Stimulated activated CD4-positive, alpha-beta T cell treated with anti-CD3 and anti-CD28 coated beads, Interleukin-2, amount 100 ng/mL, for 24 hours (primary cell): ENCODE measurements at places on chromosomes 6 and 20.

DNA sequence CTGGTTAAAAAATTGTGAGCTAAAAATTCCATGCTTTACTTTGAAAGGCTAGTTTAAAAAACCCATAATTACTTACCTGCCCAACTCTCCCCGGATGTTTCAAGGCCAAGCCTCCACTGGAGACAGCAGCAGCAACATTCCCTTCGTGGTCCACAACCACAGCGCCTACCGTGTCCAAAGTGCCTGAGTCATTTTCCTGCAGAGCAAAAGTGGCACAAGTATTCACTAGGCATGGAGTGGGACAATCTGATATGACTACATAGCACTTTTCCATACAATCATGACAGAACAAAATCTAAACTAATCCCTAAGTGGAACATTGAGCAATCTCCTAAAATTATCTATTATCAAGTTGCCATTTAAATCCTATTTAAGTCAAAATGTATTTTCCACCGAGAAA is 104.8 kb downstream of the TASP1 start:
- DNase-seq, result no peak

DNA sequence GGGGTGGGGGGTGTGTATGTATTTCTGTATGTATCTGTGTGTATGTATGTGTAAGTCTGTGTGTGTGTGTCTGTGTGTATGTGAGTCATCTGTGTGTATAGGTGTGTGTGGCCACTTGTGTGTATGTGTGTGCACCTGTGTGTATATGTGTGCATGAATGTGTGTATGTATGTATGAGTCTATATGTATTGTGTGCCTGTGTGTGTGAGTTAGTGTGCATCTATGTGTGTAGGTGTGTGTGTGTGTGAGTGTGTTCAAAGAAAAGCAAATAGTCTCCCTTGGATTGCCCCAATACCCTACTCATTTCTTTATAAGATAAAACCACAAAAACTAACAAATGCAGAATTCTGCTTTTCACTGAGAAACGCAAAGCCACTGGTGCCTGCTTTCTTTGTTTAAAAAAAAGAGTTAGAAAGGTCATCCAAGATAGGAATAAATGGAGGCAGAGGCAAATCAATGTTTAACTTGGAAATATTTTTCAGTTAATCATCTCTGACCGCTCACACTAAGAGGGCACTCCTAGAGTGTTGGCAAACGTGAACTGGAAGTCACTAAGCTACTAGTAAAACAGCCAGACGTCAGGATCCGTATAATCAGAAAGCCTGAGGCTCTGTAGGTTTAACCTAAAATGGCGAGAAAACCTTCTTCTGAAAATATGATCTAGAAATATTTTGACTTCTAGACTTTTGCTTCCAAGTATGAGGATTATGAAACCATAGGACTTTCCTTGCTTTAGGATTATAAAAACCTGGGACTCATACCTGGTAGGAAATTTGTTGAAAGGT is 37.4 kb upstream of the JAG1 start:
- no peak for DNase-seq

DNA sequence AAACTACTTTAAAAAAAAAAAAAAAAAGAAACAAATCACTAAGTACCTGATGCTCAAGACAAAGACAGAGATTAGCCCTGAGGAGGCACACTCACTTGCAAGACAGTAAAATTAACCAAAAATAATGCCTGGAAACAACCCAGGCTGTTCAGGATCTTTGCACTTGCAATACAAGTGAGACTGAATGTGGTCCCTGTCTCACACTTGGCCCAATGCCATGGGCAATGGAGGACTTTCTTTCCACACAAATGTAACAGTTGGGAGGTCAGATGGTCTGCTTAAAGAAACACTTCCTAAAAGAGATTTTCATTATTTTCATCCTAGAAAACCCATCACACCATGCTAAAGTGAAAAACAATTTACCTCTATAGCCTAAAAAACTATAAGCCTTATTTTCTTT is 16.2 kb downstream of the STAU1 start:
- no peak for DNase-seq

- DNase-seq, result no peak
Measured at GRCh38 chr6:155887421-155887820, 431.8 kb upstream of the NOX3 start.

DNA sequence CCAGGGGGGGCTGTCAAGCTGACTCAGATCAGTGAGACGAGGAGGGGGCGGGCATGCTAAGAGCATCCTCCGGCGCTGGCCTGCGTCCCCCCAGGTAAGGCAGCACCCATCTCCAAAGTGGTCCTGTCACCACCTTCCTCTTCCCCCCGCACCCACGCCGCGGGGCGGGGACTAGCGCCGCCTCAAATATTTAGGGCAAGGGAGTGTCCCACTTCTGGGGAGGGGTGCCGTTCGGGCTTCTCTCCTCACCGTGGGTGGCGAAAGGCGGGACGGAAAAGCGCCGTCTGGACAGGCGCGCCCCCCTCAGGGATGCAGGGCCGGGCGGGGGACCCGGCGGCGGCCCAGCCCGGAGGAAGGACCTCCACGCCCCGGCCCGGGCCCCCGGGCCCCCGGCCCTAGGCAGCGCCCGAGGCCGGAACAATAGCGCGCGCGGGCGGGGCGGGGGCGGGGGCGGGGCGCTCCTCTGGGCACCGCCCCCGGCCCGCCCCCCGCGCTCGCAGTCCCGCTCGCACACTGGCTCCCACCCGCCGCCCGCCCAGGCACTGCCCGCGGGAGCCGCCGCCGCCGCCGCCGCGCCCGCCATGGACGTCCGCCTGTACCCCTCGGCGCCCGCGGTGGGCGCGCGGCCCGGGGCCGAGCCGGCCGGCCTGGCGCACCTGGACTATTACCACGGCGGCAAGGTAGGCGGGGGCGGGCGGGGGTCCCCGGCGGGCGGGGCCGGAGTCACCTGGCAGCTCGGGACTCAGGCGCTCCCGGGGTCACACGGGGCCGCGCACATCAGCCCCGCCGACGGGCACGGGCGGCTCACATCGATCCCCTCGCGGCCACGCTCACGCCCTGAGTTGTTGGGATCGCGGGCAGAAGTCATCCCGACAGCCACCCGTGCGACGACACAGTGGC is at the start of gene TOX2:
TOX2 (plus strand) TSS at position 542 of the 900 bp plus-strand sequence; CDS start at position 582, 40 bp downstream.
- DNase-seq, result peak; percentile 60

DNA sequence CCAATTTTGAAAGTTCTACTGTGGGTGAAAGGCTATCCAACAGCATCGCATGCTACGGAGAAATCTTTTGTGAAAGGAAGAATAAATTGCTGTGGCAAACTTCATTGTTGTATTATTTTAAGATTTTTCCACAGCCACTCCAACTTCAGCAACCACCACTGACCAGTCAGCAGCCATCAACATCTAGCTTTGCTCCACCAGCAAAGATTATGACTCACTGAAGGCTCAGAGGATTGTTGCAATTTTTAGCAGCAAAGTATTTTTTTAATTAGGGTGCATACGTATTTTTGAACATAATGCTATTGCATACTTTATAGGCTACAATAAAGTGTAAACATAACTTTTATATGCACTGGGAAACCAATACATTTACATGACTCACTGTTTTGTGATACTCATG is 493.5 kb downstream of the TFAP2A start:
- DNase-seq, result no peak

DNA sequence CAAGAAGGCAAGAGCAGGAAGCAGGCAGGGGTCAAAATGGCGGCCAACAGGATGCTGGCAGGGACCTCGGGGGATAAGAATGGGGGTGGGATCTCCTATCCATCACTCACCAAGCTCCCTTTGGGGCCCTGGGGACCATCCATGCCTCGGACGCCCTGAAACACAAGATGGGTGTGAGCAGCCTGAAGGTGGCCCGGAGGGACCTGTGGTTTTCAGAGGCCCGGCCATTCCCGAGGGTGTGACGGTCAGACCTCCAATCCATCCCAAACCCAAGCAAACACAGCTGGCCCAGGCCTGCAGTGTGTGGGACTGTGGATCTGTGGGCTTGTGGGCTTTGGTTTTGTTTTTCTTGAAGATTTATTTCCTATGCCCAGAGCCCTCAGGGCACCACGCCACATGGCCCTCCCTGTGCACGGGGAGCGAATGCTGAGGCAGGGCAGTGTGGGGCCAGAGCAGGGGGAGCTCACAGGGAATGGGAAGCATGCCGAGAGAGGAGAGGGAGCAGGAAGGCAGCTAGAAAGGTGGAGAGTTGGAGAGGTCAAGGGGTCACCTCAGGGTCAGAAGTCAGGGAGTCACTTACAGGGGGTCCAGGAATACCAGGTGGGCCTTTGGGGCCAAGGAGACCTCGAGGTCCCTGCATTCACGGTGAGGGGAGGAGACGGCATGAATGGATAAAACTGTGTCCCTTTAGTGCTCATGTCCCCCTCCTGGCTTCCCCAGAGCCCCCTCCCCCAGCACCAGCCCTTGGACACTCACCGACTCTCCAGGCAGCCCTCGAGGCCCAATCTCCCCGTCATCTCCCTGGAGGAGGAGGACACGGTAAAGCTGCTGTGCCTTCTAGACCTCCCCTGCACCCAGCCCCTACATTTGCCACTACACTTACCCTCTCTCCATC is 14.5 kb downstream of the COL11A2 start:
- DNase-seq, result no peak

DNA sequence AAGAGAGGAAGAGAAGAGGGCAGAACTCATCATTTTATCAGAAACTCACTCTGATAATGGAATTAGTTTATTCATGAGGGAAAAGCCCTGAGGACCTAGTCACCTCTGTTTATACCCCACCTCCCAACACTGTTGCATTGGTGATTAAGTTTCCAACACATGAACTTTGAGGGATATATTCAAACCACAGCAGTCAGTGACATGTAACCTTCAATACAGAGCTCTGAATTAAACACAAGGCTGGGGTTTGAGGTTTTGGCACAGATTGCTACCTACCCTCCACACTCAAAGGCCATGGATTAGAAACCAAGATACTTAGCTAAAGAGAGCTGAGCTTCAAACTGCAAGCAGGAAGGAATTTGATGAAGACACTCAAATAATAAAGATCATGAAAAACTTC is 48.5 kb upstream of the MOCS1 start:
- no peak for DNase-seq

DNA sequence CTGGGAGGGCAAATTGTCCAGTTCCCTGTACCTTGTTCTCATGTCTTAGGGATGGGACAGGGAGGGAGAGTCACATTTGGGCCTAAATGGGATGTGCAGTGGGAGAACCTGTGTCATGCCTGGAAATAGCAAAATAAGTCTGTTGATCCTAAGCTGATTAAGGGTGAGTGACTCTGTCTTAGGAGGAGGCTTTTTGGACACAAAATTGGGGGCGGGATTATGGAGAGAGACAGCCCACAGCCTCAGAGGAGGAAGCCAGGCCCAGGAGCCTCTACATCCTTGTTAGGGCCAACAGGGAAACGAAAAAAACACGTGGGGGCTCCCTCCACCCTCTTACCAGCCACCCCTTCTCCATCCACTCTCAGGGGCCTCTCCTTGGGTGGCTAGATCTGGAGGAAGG is 2.2 kb downstream of the KCNB1 start:
- no peak for DNase-seq

DNA sequence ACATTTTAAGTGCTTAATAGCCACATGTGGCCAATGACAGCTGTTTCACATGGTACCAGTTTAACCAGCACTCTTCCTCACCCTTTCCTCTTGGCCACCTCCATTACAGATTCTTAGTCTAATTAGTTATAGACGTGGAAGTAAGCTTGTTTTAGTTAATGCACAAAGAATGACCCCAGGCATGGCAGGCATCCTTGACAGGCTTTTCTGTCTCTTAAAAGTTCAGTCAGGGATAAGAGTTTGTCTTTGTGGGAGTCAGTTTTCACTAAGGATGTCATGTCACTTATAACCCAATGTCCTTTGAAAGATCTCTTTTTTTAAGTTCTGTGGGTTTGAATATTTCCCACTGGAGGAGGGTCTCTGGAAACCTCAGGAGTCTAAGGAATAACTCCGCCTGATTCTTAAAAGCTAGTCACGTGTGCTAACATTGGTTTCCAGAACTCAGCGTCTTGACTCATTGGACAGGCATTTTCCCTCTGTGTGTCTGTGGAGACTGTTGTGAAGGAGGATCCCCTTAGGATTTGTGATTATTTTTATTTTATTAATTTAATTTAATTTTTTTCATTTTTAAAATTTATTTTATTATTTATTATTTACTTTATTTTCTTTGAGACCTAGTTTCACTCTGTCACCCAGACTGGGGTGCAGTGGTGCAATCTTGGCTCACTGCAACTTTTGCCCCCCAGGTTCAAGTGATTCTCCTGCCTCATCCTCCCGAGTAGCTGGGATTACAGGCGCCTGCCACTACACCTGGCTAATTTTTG is 171.4 kb downstream of the ZFAND3 start:
- no peak for DNase-seq

DNA sequence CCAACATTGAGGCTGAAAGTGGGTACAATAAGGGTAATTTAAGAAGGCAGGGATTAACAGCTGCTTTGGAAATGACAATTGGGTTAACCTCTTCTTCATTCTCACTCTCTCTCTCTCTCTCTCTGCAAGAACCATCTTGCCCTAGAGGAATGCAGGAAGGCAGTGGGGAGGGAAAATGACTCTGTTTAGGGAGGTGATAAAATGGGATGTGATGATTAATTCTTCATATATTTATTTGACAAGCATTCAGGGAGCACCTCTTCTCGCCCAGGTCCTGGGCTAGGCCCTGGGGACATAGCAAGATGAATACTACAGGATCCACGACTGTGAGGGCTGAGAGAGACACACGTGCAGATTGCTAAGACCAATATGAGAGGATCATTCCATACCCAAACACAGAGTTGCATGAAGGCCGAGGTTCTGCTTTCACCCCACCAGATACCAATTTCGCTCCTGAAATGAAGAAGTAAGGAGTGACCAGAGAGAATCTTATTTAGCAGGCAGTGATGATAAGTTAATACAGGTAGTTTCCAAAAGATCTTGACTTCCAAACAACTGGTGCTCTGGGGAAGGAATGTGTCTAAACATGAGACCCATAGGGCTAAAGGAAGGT is 13.3 kb upstream of the PTPN1 start:
- DNase-seq, result no peak

- peak; percentile 78 for DNase-seq
Measured at GRCh38 chr6:28880894-28881780, 42.6 kb downstream of the TRIM27 start.

- no peak for DNase-seq
Measured at GRCh38 chr20:60011512-60012507, 53.6 kb downstream of the CDH26 start.

GRCh38 chr6:158011478-158011920 is 29.8 kb downstream of the SYNJ2 start:
- DNase-seq, result no peak

DNA sequence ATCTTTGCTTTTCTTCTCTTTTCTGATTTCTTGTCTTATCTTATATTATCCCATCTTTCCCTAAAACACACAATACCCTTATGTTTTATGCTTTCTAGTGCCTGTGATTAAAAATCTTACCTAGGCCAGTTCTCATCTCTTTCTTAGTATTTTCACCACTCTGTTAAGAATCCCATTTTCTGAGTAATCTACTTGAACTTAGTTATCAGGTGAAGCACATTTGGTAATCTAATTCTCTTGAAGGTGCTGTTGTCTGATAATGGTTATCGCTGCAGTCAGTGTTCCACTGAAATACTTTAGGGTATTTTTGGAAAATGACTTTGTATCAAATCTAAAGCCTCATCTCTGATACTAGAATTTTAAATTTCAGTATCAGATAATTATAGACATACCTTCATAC is 192.5 kb upstream of the MAN1A1 start:
- DNase-seq, result no peak
